ENCODE measurements at places on chromosomes 2 and 18.

GRCh38 chr2:85887566-85888019, 1.2 kb downstream of the ST3GAL5 start:
- DNase-seq = peak; percentile 73

- DNase-seq = peak; percentile 35
Measured at GRCh38 chr2:22281033-22281432, 1103.9 kb upstream of the KLHL29 start.

GRCh38 chr18:45312555-45313126, 302.6 kb upstream of the SLC14A2 start:
- no peak for DNase-seq

- peak; percentile 33 for DNase-seq
Measured at GRCh38 chr18:77140439-77141109, 8.0 kb upstream of the MBP start.

- DNase-seq = no peak
Measured at GRCh38 chr18:27049969-27050368, 135.1 kb downstream of the CHST9 start.

GRCh38 chr2:64296140-64296480, 151.9 kb upstream of the PELI1 start:
- DNase-seq = no peak

GRCh38 chr2:129361688-129362087, 617.8 kb upstream of the RAB6C start:
- DNase-seq = no peak

DNA sequence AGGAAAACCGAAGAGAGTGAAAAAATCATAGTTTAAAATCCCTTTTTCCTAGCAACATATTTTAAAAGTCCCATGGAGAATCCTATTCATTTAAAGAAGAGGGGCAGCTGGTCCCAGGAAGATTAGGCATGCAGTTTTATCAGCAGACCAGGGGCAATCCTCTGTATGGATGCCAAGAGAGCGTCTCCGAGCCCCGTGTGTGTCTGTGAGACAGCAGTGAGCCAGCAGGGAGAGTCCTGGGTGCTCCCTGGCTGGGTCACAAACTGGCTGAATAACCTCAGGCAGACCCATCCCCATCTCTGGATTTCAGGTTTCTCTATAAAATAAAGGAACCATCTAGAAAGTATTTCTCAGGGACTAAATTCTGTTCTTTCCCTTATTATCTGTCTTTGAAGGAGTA, 128.2 kb upstream of the RIOK3 start:
- no peak for DNase-seq

DNA sequence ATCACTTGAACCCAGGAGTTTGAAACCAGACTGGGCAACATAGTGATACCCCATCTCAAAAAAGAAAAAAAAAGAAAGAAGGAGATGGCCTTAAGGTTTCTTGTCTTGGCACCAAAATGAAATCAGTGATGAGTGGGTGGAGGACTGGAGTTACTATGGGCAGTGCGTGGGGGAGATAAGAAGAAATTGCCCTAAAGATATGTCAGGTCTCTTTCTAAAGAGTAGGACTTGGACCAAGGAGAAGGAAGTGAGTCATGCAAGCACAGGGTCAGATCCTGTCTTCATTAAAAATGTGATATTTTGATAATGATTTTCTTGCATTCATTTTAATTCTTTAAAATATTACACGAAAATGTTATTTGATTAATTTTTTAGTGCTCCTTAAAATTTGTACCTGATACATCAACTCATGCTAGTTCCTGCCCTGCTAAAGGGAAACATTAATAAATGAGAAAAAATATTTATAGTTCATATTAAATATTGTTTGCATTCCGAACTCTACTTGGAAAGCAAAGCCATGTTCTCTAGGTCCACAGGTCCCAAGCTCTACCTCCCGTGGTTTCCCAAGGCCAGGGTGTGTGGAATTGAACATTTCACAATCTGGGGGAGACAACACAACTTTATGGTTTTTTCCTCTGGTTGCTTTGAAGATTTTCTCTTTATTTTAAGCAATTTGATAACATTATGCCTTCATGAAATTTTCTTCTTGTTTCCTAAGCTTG, 62.6 kb upstream of the CTLA4 start:
- peak; percentile 61 for DNase-seq

DNA sequence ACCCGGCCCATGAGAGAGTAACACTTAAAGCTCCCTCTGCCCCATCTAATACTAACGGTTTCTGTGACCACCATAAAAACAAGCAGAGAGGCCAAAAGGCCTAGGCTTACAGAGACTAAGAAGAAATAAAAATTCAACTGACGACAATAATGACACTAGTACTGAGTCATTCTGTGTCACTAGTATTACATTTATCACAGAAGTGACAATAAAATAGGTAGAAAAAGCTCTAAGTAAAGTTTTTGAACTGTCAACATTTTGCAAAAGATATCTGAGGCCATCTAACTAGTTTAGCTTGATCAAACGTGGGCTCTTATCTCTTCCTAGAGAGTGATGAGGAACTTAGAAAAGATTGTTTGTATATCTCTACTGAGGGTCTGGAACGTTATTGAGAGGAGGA, 35.6 kb downstream of the AP1S3 start:
- DNase-seq = no peak

- DNase-seq = no peak
Measured at GRCh38 chr18:27843783-27844777, 332.9 kb downstream of the CDH2 start.

- DNase-seq = no peak
Measured at GRCh38 chr2:230324503-230324902, 2.5 kb upstream of the SP140L start.

- DNase-seq = no peak
Measured at GRCh38 chr18:13395577-13395976, 177.0 kb downstream of the LDLRAD4 start.

GRCh38 chr2:168494190-168494711, 38.2 kb downstream of the CERS6 start:
- DNase-seq = no peak

Measured in suppressor macrophage treated with lipopolysaccharide for 4 hours (primary cell).